Placental pericyte (primary cell): ENCODE measurements at places on chromosomes 12 and 14. TPM values are rescaled to one million over a fixed set of nuclear protein-coding genes. Genes with fewer than 3 reads are reported as not detected.

TMEM179 gene
- not detected in 2 replicates for total RNA-seq

ACVRL1 gene
- 2.2 and 24.1 TPM in 2 replicates for total RNA-seq

DLGAP5 gene
- 1.1 and 41.8 TPM in 2 replicates for total RNA-seq

LTBR gene
- 111 and 237 TPM in 2 replicates for total RNA-seq

CELA1 gene
- total RNA-seq = not detected in 2 replicates
